C1 segment of cervical spinal cord (tissue), 14 donors: ENCODE measurements at places on chromosomes 5 and 9.
A peak's percentile ranks its signal among the peaks of the same experiment; 100 is the strongest.

DNA sequence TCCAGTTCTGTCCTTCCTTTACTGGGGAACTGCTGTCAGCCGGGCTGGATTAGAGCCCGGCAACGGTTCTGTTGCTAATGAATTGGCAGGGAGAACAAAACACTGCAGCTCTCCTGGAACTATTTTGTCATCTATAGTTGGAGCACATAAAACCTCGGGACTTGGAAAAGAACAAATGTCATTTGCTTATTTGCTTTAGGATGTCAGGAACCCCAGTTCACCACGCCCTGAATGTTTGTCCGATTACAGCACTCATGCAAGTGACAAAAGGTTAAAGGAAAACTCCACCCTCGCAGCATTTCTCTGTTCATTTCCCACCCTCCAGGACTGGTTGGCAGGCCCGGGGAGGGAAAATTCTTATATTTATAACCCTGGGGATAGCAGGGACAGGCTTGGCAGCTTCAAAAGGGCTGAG lies 66.4 kb upstream of the PLPP1 start:
- DNase-seq, result peak; percentile 86

DNA sequence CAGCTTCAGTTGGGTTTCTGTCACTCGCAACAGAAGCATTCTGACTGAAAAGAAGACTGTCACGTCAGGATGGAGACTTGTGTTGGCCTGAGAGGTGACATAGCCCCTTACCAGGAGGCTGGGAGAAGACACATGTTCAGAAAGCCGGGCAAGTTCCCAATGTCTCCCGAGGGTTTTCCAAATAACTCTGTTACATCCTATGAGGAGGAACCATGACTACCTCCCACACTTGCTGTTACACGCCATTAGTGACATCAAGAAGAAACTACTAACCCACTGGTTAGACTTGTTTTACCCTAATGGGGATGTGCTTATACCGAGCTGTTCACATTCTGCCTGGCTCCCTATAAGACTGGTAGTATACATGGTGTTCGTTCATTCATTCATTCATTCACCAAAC lies 33.3 kb downstream of the SH3PXD2B start:
- DNase-seq, result no peak

DNA sequence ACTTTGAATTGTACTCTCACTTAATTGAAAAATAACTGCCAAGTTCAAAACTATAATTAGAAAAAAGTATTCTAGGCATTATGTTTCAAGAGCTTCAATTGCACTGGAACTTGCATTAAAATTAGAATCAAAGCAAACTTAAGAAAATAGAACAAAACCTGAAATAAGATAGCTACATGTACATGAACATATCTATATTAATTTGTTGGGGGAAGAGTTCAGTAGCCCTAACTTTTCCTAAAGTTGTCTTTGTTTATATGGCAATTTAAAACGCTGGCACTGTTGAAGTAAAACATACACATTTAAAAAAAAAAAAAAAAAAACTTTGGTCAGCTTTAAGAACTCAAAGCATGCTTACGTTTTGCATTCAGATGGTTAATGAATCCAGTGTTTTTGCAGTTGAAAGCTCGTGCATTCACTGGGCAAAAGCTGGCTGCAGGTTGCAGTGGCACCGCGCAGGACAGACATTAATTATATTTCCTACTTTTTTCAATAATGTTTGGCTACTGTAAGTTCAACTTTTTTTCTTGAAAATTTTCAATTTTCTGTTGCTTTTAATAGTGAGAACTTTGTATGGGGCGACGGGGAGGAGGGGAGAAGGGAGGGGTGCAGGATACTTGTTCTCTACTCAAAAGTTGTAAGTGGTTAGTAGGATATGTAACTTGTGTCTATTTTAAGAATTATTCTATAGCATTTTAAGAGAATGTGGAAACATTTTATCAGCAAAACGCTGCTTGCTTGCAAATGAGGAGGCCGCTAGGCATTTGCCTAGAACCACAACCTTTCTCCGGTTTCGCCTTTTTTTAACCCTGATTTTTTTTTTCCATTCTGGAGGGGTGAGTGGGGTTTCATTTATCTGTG lies 3.9 kb downstream of the NR2F1 start:
- DNase-seq, result no peak

DNA sequence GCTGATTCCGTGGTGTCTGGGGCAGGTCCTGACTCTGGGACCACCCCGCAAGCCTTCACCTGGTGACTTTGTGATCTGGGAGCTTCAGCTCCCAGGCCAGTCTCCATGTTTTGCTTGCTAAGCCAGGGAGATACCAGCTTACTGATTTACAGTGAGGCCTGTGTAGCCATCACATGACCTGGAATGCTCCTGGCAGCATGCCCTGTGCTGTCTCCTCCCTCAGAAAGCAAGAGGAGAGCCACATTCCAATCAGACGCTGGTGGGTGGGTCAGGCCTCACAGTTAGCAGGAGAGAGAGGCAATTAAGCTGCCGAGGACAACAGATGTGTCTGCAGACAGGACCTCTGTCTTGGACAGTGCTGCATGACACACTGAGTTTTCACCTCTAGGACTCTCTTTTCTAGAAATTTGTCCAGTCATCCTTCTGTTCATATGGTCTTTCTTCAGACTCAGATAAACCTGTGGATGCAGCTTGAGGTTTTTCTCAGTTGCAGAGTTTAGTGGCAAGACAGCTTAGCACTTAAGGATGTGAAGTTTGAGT lies 24.4 kb upstream of the GRPEL2 start:
- peak; percentile 7 for DNase-seq

GRCh38 chr9:5230554-5230953 lies 665 bp upstream of the INSL4 start:
- DNase-seq, result no peak

DNA sequence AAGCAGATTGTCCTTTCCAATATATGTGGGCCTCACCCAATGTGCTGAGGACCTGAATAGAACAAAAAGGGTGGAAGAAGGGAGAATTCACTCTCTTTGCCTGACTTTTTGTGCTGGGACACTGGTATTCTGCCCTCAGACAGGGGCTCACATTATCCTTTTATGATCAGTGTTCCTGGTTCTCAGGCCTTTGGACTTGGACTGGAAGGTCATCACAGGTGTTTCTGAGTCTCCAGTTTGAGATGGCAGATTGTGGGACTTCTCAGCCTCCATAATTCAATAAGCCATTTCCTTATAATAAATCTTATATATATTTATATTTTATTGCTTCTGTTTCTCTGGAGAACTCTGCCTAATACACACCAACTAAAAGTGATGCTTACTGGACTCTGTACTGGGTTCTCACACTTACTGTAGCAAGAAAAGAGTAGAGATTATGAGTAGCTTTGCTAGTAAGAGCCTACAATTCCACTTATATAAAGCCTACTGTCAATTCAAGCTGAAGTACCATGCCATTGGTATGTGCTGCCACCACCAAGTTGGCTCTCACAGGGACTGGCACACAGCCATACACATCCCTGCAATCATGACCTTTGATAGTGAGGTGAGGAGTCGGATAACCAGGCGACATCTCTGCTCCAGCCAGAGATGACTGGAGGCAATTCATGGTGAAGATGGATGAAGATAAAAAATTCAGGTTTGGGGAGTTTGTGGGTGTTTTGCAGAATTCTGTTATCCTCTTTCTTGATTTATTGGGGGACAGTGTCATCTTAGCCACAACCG lies 130.7 kb upstream of the NR3C1 start:
- DNase-seq, result no peak

DNA sequence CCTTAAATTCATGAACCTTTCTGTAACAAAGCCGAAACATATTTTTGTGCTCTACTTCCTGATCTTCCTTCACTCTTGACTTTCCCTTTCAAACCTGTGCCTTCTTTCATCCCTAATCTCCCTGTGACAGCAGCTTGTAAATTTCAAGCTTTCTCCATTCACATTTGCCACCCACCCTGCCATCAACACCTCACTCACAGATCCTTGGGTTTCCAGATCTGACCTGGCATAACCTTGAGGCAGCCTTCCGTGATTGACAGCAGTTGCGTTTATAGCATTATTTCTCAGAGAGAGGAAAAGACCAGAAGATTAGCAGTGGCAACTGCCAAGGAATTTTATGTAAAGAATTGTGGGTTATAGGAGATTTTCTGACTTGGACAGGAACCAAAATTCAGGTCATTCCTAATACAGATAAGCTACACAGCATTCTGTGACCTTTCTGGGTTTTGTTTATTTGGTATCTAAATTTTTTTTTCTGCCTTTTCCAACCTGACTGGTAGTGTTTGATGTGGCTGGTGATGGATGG lies 260.0 kb downstream of the NR2F1-AS1 start:
- DNase-seq, result no peak

DNA sequence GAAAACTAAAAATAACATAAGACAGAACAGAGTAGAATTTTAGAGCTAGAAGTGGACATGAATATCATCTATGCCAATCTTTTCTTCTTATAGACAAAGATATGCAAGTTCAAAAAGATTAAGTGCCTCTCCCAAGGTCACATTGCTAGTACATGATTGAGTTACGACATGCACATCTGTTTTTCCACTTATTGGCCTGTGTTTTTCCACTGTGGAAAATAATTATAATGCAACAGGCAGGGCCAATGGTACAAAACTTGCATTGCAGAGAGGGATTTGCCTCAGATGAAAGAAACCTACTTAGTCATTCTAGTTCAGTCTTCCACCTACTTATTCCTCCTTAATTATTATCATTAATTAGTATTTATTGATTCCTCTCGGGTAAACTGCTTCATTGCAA lies 407.8 kb upstream of the SGCD start:
- no peak for DNase-seq

GRCh38 chr5:140664030-140664358 lies 710 bp upstream of the WDR55 start:
- no peak for DNase-seq

- DNase-seq, result no peak
These were observed 414.0 kb upstream of the IRX1 start for GRCh38 chr5:3181671-3182070.

DNA sequence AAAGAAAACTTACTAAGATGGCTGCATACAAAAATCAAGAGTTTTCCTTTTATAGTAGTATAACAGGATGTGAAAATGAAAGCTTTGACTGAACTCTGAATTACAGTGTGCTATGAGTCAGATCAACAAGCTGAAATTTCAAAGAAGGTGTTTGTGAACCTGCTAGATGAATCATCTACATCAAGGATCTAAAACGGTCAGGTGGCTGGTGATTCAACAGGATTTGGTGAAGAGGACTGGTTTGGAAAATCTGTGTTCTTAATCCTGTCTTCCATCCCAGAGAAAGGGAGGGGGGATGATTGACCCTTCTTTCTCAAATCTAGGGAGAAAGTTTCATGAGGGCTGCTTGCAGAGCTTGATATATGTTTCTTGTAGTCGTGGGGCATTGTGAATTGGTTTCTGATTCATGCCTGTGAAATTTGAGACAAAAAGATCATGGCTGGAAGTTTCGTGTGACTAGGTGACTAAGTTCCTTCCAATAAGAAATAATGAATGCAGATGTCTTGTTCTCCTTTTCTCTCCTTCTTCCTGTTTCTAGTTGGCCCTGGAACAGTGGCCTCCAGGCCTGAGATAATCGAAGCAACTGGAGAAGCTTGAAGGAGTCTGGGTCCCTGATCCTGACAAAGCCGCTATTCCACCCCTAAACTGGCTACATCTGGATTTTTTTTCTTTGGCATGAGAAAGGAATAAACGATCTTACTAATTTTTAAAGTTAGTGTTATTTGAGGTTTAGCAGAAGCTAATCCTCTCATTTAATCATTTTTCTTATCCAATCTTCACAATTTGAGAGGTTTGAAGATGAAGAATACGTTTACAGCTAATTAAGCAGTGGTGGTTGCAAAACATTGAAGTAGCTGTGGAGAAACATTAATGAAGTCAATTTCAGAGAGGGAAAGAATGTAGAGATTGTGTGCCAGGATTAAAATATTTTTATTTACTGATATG lies 67.2 kb downstream of the MRPS30 start:
- no peak for DNase-seq

DNA sequence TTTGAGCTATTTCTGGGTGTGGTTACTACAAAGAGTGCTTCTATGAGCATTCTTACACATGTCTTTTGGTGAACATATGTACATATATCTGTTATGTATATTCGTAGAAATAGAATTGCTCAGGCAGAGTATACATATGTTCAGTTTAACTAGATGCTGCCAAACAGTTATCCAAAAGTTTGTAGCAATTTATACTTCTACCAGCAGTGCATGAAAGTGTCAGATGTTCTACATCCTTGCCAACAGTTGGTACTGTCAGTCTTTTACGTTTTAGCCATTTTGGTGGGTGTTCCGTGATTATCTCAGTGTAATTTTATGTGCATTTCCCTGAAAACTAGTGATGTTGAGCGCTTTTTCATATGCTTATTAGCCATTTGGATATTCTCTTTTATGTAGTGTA lies 35.9 kb upstream of the DMRT2 start:
- no peak for DNase-seq

GRCh38 chr9:17488662-17489061 lies 90.2 kb upstream of the SH3GL2 start:
- DNase-seq, result no peak

DNA sequence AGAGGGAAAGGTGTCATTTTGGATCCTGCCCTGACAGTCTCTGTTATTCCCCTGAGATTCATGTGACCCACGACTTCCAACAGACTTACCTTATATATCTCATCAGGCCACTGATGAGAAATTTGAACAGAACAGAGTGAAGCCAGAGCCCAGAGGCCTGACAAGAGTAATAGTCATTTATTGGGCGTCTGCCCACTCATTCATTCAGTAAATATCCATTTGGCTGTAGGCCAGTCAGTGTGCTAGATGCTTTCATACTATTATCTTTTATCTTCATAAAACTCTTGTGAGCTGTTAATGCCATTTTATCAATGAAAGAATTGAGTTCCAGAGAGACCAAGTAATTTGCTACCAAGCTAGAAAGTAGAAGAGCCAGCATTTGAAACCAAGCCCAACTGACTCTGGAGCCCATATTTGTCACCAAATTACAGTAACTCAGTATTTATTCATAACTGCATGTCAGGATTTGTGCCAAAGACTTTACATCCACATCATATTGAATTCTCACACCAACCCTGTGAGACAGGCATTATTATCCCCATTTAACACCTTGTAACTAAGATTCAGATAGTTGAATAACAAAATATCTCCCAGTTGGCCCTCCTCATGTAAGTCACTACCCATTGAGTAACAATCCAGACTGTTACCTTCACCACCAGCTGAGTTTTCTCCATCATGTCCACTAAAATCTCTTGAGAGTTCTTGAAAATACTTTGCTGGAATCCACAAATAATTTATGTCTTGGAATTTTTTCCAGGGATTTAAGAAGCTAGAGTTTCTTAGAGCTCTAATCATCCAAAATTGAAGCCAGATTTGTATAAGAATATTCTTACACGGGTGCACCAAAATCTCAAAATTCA lies 2.5 kb downstream of the PTPDC1 start:
- no peak for DNase-seq

GRCh38 chr5:64384765-64385164 lies 121.0 kb upstream of the RGS7BP start:
- no peak for DNase-seq
